ENCODE measurements at places on chromosomes 6 and 20.

- DNase-seq: no peak
These were observed 1.9 kb downstream of the BCAS1 start for GRCh38 chr20:54068495-54068894.

- DNase-seq: no peak
These were observed 1199.8 kb upstream of the GJE1 start for GRCh38 chr6:140932909-140933308.

GRCh38 chr6:158564243-158565121 is 4.6 kb downstream of the TMEM181 start:
- peak; percentile 29 for DNase-seq

GRCh38 chr6:41163419-41163717 is 452 bp upstream of the TREM2 start:
- DNase-seq: no peak

GRCh38 chr6:125013938-125014660 is 51.9 kb downstream of the RNF217 start:
- DNase-seq: no peak

DNA sequence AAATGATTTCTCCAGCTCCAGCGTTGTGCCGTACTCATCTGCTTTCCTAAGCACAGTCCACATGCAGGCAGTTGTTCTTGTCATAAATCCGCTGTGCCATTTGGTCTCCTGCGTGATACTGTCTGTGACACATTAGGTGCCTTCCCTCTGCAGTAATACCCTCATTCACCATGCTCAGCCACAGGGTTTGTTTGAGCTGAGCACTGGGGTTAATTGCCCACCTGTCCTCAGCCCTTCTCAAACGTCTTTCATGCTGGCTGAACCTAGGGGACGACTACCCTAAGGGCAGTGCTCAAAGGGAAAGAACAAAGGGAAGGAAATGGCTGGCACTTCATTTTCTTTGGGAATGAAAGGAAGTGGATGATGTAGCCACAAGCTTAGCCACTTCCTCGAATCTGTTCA is 64.2 kb upstream of the MYLIP start:
- no peak for DNase-seq

GRCh38 chr6:158717341-158718330 is 67.8 kb downstream of the SYTL3 start:
- peak; percentile 19 for DNase-seq

- DNase-seq: no peak
These were observed 74.7 kb downstream of the MRPL14 start for GRCh38 chr6:44052419-44053023.

DNA sequence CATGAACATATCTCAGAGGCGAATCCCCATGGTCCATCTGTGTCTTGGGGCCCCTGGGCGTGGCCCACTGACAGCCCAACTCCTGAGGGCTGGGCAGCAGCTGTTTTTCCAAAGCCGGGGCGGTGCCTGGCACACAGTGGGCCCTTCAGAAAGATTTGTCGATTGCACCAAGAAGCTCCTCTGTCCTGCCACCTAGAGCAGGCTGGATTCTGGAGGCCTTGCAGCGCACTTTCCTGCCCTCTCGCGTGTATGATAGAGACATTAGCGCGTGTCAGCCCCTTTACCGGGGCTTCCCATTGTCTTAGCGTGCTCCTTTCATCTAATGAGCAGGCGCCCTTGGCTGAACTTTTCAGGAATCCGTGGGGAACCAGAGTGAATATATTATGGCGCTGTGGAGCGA is 45.4 kb downstream of the CDH4 start:
- DNase-seq: no peak

GRCh38 chr6:10425975-10426780 is 11.3 kb upstream of the TFAP2A start:
- DNase-seq: no peak

- DNase-seq: no peak
These were observed 11.8 kb downstream of the UTRN start for GRCh38 chr6:144296973-144297372.

DNA sequence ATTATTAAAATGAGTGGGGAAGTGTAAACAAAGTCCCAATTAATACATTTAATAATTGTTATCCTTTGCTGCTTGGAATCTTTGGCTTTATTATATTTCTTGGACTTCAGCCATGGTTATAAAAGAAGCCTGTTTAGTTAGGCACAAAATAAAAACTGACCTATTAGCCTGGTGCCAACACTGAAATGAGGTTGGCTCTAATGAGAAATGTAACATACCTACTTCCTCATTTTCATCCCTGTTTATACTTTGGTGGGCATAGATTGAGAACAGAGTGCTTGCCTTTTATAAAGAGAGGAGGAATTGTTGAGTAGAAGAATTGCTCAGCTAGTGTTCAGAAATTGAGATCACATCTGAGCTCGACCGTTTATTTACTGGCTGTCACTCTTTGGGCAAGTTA is 471.3 kb downstream of the UTRN start:
- no peak for DNase-seq

- DNase-seq: no peak
These were observed 16.8 kb upstream of the BICRAL start for GRCh38 chr6:42764911-42765648.

DNA sequence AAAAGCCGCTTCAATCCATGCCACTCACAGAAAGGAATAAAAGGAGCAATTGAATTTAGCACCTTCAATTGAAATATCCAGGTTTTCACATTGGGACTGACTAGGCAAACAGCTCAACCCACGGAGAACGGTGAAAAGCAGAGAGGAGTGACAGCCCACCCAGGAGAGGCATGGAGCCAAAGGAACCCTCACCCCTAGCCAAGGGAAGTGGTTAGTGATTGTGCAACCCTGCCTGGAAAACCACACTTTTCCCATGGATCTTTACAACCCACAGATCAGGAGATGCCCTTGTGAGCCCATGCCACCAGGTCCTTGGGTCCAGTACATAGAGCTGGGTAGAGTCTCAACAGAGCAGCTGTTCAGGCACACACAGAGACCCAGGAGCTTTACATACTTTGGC is 911.8 kb downstream of the EPHA7 start:
- no peak for DNase-seq

- no peak for DNase-seq
These were observed 61.4 kb downstream of the TXLNB start for GRCh38 chr6:139230391-139230840.

- DNase-seq: no peak
These were observed 64.1 kb upstream of the BEND6 start for GRCh38 chr6:56890683-56891429.

DNA sequence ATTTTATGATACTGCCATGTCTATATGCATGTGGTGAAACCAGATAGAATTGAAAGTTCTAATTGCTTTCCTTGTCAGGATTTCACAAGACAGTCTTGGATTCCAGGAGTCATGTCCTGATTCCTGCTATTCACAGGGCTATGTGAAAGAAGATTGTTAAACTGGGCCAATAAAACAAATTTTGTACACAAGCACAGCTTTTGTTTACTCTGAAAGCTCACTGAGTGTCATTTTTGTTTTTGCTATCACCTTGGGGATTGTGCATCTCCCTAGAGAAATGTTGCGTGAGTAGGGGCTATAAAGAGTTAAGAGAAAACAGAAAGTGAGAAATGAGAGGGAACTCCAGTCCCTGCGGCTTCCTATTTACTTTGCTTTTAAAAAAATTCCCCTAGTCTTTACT is 627.5 kb downstream of the PKHD1 start:
- no peak for DNase-seq

- peak; percentile 36 for DNase-seq
These were observed 951 bp downstream of the FOXP4 start for GRCh38 chr6:41546866-41547798.

- DNase-seq: no peak
These were observed 322.2 kb downstream of the SOX4 start for GRCh38 chr6:21915707-21916260.

GRCh38 chr6:87675004-87675681 is 26.9 kb downstream of the AKIRIN2 start:
- no peak for DNase-seq

DNA sequence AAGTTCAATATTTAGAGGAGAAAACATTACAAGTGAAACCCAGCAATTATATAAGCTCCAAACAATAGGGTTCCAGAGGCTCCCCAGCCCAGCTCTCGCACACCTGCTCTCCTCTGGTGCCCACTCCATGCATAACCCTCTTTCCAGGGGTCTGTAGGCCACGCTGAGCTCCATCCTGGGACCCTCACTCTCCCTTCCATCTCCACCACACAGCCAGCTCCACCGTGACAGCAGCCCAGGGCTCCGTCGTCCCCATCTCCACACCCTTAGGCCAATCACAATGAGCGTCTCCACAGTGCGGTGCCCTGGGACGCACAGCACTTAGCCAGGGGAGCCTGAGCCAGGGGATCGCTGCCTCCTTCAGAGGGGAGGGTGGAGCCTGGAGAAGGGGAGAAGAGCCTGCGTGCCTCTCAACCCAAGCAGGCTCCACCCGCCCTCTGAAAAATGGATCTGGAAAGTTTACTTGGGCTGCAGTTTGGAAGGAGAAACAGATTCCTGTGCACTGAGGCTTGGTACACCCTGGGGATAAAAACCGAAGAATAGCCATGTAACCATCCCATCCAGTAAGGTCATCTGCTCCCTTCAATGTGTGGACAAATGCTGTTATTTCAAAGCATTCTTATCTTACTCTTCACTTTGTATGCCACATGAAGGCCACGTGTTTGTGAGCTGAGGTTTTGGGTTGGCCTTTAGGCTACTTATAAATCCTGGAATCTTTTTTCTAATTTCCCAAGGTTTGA is 72.4 kb upstream of the GGTLC1 start:
- no peak for DNase-seq

GRCh38 chr6:20416567-20417345 is 15.1 kb downstream of the E2F3 start:
- DNase-seq: no peak

- no peak for DNase-seq
These were observed at the start of gene OCSTAMP for GRCh38 chr20:46550461-46550860. TSS of gene OCSTAMP (minus strand) at chr20:46550654. CDS start at chr20:46550560, 94 bp downstream.

- no peak for DNase-seq
These were observed 2.9 kb downstream of the POU3F2 start for GRCh38 chr6:98836962-98837944.

DNA sequence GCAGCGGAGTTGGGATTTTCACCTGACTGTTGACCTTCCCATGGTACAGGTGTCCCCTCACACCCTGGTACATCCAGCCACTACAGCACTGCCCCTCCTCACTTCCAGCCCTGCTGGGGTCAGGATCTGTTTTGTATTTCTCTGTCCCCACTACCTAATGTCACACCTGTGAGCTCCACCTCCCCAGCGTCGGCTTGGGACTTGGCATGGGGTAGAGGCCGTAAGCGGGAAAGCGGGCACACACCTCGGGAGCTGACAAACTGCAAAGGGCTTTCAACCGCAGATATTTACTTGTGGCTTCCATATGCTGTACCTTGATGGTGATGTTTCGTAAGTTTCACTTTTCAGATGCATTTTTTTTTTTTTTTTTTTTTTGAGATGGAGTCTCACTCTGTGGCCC is 5.4 kb upstream of the CCN5 start:
- DNase-seq: no peak

DNA sequence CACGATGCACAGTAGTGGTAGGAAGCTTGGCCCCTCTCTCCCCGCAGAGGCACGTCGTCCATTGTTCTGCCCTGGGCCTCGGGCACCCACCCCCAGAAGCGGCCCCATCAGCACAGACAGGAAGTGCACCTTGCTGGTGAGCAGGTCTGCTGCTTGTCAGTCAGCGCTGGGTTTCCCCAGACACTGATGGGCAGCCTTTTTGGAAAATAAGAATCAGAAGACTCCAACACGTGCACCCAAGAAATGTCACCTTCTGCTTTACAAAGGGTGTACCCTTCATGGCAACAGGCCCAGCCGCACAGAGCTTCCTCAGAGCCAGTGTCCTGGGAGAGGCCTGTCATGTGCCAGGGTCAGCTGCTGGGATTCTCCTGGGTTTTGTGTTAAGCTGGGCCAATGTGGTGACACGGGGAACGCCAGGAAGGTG is 34.7 kb upstream of the IRF4 start:
- DNase-seq: no peak

DNA sequence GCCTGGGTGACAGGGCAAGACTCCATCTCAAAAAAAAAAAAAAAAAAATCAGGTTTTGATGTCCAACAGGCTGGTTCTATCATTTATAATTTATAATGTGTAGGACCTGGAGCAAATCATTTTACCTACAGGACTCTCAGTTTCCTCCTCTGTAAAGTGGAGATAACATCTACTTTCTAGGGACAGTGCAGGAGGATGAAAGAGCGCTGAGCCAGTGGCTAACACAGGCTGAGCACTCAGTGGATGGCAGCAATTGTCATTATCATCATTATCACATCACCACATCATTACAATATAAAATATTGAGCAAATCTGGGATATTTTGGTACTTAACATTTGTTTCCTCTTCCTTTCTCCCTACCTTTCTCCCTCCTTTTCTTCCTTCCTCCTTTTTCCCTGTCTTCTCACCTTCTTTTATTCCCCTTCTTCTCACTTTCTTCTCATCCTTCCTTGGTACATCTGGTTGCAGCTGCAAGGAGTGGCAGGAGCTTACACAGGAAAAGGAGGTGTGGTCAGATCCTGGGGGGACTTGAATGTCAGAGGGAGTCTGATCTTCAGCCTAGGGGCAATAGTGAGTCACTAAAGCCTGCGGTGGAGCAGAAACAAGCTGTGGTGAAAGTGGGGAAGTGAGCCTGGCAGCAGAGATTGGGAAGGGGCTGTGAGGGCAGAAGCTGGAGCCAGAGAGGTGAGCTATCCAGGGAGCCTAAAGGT is 24.6 kb upstream of the CTNNBL1 start:
- DNase-seq: no peak

DNA sequence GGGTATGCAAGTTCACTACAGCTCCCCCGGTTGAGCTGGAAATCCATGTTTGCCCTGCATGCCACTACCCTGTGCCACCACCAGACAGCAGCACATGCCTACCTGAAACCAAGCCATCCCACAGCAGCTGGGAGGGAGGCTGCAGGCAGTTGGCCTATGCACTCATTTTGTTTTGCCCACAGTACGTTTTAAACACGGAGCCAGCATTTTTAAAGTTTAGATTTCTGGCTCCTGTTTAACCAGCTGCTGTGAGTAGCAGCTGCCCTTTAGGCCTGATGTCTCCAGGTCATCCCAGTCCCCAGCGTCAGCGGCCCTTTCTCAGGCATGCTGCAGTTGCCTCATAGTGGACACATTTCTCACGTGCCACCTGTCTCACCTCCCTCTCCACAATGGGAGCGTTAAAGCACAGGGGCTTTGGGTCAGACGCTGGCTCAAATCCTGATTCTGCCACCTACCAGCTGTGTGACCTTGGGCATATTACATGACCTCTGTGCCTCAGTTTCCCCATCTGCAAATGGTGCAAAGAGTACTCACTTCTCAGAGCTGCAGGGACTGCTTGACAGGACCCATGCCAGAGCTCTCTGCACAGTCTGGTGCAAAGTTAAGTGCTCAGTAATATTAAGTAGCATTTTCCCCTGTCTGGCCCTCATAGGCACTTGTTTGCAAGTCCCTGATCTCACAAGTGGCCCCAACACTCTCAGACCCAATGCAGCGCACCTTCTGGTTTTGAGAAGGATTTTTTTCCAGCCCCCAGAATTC is 8.2 kb upstream of the UBE2V1 start:
- peak; percentile 60 for DNase-seq

GRCh38 chr20:16759181-16759563 is 11.0 kb downstream of the OTOR start:
- DNase-seq: no peak

- no peak for DNase-seq
These were observed 2.0 kb downstream of the ACSS1 start for GRCh38 chr20:25055711-25056495.

- DNase-seq: no peak
These were observed 513.3 kb downstream of the HAO1 start for GRCh38 chr20:7426890-7427496.

Measured in activated gamma-delta T cell treated with Interleukin-2 at 50 U/mL for 16 hours (primary cell).